NCI-H1436 treated with DMSO at 0.1 percent for 48 hours (cell line): ENCODE measurements at places on chromosomes 12 and 14.

- no peak for DNase-seq
Observed at GRCh38 chr12:15707516-15708199, 81.5 kb downstream of the EPS8 start.

- no peak for DNase-seq
Observed at GRCh38 chr12:83099436-83099835, 412.7 kb downstream of the TMTC2 start.

DNA sequence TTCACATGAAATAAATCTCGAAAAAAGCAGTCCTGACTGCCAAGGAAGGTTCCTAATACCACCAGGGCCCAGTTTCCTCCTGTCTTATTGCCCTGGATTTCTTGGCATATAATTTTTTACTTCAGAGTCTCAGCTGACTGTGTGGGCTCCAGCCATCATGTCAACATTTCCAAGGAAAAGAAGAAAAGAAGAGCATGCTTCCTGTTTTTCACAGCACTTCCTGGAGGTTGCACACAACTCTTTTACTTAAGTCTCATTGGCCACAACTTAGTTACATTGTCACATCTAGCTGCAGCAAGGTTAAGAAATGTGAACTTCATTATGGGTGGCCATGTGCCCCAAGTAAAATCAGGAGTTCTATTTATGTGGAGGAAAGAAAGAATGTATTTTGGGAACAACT lies 24.3 kb downstream of the DACT1 start:
- no peak for DNase-seq

DNA sequence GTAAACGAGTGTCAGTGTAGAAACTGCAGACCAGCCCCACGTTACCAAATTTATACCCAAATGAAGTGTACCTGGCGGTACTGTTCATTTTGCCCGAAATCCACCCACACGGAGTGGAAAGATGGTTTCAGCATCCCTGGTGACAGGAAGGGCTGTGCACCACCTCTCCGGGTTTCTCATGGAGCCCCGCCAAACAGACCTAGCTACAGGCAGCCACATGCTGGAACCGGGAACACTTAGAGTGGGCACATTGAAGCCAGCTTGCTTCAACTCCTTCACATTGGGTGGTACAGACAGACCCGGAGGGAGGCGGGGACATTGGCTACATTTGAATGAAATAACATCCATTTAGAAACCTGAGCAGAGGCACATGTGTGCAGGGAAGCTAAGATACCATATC lies 84.4 kb downstream of the PPP2R5C start:
- no peak for DNase-seq

DNA sequence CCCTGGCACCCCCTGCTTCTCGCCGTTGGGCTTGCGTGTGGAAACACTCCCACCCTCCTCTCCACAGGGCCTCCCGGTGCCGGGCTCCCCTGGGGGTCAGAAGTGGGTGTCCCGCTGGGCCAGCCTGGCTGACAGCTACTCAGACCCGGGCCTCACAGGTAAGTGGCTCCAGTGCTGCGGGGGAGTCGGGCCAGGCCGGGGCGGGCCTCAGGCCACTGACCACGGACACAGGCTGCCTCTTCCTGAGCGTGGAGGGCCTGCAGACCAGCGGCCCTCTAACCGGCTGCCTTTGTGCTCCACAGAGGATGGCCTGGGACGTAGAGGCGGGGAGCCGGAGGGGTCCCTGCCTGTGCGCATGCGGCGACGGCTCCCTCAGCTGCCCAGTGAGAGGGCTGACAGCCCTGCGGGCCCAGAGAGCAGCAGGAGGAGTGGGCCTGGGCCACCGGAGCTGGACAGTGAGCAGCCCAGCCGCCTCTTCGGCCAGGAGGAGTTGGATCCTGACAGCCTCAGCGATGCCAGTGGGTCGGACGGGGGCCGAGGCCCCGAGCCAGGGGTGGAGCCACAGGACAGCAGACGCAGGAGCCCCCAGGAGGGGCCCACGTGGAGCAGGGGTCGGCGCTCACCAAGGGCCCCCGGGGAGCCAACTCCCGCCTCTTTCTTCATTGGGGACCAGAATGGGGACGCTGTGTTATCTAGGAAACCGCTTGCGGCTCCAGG lies 21.1 kb downstream of the CEP170B start:
- no peak for DNase-seq

GRCh38 chr12:79532907-79533288 lies 157.9 kb downstream of the PAWR start:
- DNase-seq, result no peak

DNA sequence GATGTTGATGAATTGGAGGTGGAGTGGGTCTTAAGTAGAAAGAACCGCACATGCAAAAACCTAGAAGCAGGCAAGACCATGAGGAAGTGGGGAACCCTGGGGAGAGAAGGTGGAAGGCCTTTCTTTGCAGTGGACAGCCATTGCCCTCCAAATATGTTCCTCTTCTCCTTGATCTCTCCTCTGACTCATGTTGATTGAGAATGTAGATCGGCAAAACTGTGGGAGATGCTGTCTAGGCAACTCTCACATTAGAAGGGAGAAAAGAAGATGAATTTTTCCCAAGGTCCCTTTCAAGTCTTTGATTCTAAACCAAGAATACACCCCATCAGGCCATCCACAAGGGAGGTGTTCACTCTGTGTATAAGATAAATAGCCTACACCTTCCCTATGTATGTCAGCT lies 257.5 kb downstream of the MSRB3 start:
- DNase-seq, result no peak

DNA sequence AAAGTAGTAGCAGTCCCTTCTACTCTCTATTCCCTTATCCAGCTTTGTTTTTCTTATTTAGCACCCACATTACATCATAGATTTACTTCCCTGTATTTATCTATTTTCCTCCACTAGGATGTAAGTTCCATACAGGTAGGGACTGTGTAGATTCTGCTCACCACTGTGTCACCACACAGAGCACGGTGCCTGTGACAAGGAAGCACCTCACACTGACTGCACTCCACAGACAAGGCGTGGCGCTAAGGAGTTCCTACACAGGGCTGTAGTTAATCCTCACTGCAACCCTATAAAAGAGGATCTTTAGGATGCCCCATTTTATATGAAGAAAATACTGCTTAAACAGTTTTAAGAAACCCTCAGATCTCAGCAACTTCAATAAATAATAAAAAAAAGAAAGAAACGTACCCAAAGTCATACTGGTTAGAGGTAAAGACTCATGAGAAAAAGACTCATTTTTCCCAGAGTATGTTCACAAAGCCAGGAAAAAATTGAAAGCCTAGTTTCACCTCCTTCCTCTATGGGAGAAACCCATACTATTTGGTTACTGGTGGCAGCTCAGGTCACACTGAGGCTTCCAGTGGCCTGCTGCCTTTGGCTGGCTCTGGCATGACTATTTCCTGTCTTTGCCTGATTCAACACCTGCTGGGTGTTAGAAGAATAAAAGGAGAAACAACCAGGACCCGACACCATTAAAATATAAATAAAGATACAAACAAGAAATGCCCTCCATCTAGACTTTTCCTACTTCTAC lies 36.9 kb downstream of the RAD9B start:
- DNase-seq, result no peak

DNA sequence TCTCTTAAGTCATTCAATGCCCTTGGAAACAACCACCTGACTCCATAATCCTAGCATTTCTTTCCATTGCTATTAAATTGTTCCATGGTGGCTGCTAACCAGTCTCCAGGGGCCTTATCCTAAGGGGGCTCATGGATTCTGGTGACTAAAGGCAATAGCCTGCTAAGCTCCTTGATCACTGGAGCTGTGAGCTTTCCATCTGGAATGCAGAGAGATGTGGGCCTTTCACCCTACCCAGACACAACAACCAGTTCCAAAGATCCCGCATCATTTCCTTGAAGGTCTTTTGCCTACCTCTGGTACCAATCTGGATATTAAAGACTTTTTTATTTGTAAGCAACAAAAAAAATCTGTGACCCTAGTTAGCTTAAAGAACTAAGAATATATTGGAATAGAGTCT lies 32.9 kb downstream of the NDUFA12 start:
- no peak for DNase-seq

DNA sequence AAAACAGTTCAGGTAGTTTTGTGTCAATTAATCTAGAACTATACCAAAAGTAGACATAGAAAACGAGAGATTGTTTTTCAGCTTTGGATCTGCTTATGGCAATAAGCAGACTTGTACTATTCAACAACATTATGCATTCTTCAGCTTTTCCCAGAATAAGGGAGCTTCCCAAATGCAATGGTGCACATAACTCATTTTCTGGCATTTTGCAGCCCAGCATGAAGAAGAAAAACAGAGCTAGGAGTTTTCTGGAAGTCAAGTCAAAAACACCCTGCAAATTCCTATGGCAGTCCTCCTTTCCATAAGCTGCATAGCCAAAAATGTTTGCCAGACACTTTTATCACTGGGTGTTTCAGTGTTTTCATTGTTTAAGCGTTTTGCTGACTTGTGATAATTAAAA lies 314.7 kb downstream of the NAV3 start:
- DNase-seq, result no peak

DNA sequence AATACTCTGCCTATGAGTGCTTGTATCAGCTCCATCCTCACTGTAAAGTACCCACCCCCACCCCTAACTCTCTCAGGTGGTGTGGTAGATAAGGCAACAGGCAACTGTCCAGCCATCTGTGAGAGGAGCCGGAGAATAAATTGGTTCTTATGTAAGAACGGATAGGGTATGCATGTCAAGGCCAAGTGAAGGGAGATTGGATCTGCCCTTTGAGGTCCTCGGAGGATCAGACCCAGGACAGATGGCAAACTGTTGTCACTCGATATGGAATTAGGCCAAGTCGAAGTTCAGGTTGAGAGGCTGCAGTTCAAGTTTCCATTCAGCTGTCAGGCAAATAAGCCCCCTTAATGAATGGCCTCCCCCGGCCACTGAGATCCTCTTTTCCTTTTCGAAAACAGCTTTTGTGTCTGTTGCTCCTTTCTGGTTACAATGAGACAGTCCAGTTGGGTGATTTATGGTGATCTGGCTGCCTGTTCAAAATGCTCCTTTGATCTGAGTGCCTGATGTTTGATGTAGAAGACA lies 120.3 kb downstream of the VRK1 start:
- no peak for DNase-seq

GRCh38 chr12:63525831-63526230 lies 142.5 kb downstream of the DPY19L2 start:
- no peak for DNase-seq

DNA sequence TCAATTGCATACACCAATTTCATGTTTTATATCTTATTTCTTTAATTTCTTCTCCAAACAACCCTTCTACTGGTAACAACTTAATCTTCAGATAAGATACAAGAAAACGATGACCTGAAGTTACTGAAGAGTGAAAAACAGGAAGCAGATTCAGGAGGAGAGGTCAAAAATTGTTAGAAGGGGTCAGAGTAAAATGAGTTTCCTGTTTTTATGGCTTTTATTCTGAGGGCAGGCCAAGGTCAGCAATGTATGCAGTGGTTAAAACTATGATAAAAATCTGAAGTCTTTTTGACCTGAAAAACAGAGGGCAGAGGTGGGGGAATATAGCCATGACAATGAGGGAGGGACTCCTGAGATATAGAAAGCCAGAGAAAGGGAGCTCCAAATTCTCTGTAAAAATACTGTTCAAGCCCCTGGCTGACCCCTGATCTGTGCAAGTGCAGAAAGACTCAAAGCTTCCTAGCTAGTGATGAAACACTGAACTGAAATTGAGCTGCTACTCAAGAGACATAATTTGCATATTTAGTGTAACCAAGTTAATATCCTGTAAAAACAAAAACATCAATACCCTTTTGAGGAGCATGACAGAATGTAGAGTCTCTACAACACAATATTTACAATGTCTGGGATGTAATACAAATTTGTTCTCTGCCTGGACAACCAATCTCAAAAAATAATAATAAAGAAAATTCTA lies 514.3 kb upstream of the SEL1L start:
- no peak for DNase-seq

DNA sequence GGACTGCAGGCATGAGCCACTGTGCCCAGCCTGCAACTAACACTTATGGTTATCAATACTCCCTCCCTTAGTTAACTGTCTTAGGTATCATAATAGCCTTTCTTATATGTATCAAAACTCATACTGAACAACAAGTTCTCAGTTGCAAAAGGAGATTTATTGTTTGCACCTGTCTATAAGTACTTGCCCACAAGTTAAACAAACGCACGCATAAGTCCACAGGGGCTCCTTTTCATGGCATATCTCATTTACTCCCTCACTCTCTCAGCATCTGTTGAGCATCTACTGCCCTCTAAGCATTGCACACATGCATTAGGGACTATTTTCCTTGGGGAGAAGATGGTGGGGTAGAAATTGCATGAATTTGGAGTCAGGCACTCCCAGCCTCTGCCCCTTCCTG lies 46.7 kb upstream of the CORO1C start:
- no peak for DNase-seq

- DNase-seq, result no peak
Observed at GRCh38 chr14:20998139-20998538, 954 bp upstream of the SLC39A2 start.

- no peak for DNase-seq
Observed at GRCh38 chr14:91058042-91058581, 2.3 kb downstream of the RPS6KA5 start.

GRCh38 chr12:124605150-124605882 lies 37.9 kb upstream of the NCOR2 start:
- no peak for DNase-seq

GRCh38 chr12:117574655-117575054 lies 213.2 kb upstream of the NOS1 start:
- no peak for DNase-seq

DNA sequence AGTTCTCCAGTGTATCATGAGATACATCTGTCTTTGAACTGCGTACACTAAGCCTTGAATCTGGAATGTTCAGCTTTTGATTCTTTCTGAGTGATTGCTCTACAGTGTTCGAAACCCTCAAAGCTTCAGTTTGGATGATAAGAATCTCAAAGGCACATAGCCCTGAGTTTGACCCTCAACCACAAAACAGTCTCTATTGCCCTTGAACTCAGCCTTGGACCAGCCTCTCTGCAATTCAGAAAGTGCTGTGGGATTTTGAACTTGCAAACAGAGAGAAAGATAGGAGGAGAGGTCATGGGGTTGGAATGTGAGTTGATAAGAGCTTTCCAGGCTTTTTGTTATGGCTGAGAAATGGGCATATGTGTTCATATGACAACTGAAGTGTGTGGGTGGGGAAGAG lies 100.3 kb downstream of the MYRFL start:
- DNase-seq, result no peak

DNA sequence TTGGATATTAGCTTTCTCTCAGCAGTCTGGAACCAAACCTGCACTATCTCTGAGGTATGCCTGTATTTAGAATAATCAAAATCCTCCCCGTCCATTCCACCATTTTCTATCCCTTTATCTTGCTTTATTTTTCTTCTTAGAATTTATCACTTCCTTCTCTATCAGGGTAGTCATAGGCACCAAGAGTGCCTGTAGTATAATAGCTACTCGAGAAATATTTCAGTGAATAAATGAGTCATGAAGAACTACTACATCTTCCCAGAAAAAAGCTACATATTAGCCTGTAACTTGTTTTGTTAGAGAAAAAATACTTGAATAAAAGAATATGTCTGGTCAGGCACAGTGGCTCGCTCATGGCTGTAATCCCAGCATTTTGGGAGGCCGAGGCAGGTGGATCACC lies 4.3 kb downstream of the SLC2A14 start:
- DNase-seq, result no peak

- DNase-seq, result peak; percentile 23
Observed at GRCh38 chr14:32073537-32074189, 3.4 kb upstream of the ARHGAP5 start.

- no peak for DNase-seq
Observed at GRCh38 chr12:12984149-12984548, 15.9 kb downstream of the HEBP1 start.

- no peak for DNase-seq
Observed at GRCh38 chr12:75850721-75851462, 180.7 kb downstream of the PHLDA1 start.
